ENCODE measurements at places on chromosomes 7 and 10.

DNA sequence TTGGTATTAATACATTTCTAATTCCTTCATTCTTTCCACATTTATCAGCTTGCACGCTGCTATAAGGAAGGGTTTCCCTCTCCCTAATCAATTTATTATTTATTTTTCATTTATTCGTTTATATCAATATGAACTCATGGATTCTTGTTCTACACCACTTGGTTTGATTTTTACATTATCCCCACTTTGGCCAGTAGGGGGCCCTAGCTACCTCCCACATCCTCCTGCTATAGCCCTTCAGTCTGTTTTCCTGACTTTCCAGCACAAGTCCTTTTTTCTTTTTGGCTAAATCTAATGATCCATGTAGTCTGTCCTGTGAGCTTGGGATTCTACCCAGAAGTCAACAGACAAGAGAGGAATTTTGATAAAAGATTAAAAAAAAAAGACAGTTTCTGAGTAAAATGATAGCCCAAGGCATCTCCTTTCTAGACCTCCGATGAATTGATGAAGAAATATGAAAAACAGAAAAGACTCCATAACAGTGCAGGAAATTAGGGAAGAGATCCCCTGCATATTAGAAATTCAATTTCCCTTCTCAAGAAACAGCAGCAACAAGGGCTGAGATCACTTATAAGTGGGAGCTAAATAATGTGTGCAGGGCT, 47.7 kb downstream of the LYZL2 start:
- DNase-seq, result no peak

DNA sequence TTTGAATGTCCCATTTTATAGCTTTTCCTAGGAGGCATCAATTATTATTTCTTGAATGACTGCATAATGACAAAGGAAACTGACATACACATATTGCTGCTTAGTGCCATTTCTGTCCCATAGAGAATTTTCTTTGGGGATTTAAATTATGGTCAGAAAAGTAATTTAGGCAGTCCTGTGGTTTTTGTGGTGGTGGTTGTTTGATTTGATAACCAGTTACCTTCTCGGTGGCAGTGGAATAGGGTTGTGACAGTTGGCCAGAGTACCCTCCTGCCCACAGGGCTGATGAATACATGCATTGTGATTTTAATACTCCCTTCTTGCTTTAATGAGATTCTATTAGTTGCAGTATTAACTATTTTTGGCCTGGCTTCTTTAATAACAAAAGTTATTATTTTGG, 6.6 kb upstream of the SGCE start:
- no peak for DNase-seq

DNA sequence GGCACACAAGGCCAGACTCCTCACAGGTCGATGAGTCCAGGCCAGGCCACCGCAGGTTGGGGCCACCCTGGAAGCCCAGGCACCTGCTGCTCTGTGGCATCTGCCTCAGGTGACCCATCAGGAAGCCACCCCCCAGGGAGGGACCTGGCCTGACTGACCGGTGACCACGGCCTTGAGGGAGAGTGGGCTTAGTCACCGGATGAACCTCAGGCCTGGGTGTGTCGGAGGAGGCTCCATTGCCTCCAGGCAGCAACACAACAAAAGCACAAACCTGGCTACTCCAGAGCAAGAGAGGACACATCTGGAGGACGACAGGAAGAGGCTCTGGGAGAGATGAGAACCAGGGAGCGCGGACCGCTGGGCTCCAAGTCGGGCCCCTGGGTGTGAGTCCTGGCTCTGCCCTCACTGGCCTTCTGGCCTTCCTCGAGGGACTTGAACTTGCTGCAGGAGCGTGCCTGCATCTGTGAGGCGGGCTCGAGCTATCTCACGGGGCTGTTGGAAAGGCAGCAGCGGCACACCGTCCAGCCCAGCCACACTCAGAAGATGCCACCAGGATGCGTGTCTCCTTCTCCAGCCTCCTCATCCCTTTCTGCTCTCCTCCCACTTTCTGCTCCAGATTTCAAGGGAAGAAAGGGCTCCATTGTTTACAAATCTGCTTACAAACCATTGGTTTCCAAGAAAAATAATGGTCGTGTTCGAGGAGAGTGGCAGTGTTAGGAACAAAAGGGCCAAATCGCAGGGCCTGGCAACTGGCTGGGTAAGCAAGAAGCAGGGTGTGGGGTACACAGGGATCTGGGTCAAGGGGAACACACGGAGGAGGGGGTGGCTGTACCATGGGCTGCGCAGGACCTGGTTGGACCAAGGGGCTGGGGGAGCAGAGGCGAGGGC, 152.9 kb downstream of the ADAM12 start:
- DNase-seq, result no peak

DNA sequence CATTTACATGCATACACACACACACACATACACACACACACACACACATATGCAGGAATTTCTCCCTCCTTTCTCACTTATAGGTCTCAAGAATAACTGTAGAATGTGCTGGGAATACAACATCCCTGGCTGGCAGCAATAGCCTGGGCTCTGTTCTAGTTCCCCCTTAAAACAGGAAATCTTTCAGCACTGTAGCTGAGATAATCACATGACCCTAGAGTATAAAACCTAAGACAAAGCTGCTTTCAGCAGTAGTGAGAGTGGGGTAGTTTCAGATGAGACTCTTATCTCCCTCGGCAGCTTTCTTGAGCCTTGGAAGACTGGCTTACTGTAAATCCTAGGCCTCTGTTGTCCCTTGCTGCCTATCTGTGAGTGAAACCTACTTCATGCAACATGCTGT, 137.4 kb upstream of the AKR1E2 start:
- DNase-seq, result no peak

DNA sequence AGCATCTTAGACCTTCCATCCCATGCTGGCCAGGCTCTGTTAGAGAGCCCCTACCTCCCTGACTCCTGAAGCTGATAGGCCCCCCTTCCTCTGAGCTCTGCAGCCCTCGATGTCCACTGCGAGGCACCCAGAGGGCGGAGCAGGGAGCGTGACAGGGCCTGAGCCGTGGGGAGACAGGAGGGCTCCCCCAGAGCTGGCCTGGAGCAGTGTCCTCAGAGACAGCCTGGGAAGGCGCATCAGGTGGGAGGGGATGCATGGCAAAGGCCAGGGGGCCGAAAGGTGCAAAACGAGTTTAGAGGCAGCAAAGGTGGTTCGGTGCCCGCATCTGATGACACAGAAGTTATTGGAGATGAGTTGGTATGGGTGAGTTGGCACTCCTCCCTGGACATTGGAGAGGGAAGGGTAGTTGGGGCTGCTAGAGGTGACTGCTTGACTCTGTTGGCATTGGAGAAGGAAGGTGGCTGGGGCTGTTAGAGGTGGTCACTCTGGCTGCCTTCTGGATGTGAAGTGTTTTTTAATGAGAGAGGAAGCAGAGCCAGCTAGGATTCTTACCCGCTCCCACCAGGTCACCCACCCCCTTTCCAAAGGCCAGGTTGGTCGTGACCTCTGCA, 53.1 kb downstream of the PRF1 start:
- no peak for DNase-seq

DNA sequence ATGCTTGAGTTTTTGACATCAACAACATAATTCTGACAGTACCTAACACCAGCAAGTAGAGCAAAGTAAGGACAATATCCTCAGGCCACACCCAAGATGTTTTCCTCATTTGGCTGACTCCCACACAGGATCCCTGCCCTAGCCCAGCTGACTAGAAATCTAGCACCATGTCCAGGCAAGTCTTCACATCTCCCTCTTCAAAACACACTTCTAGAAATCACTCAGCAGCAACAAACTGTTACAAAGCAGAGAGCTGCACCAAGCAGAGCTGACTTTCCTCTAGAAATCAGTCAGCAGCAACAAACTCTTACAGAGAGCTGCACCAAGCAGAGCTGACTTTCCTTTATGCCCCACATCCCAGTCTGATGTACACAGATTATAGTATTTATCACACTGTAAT, 7.7 kb downstream of the TMEM168 start:
- DNase-seq, result no peak

DNA sequence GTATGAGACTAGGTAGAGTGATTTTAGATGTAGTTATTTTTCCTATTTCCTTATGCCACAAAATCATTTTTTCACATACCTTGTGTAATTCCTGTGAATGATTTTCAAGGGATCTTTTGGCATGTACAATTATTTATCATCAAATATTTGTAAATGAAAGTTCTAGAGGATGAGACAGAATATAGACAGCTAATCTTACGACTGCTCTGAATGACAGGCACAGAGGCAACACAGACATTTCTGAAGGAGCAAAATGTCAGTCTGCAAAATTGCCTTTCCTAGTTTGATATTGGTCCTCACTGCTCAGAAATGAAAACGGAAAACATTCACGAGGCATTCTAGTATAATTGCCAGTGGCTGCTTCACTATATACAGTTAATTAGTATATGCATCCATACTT, 810.6 kb upstream of the C7orf33 start:
- no peak for DNase-seq

DNA sequence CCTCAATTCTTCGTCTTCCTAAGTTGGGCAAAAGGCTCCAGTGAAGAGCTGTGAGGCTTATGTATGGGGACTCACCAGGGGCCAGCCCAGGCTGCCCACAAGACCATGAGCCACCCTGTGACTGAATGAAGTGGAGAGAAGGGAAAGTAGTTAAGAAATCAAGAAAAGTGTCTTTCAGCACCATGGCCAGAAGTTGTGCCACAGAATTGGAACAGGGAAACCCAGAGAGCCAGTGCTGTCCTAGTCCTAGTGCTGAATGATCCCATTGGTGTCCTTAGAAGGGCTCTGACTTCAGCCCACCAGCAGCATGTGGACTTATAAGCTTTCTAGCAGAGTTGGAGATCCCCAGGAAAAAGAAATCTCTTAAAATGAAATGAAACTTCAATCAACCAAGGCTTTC, 37.0 kb upstream of the CCSER2 start:
- peak; percentile 30 for DNase-seq

- DNase-seq, result no peak
These were observed 142.0 kb downstream of the CCDC71L start for GRCh38 chr7:106518967-106519366.

- no peak for DNase-seq
These were observed 1.8 kb upstream of the IGF2BP3 start for GRCh38 chr7:23472046-23472445.

- no peak for DNase-seq
These were observed 662.0 kb upstream of the FOXK1 start for GRCh38 chr7:4020086-4020485.

DNA sequence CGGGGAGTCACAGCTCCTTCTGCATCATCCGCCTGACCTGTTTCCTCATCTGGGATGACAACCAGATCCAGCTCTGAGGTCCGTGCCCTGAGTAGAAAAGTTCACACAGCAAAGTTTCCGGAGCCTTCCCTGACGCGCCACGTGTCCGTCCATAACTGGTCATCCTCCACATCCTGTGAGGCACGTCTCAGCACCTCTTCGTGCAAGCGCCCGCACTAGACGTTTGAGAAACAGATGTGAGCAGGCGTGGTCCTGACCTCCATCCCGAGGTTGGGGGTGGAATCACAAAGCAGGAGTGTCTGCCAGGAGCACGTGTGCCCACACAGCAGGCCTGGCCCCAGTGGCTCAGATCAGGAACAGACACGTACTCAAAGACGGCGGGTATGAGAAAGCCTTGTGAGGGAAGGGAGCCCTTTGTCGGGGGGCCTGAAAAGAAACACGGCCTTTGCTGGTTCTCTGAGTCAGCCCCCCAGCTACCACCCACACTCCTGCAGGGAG, 520.8 kb downstream of the DNAJB6 start:
- DNase-seq, result no peak

DNA sequence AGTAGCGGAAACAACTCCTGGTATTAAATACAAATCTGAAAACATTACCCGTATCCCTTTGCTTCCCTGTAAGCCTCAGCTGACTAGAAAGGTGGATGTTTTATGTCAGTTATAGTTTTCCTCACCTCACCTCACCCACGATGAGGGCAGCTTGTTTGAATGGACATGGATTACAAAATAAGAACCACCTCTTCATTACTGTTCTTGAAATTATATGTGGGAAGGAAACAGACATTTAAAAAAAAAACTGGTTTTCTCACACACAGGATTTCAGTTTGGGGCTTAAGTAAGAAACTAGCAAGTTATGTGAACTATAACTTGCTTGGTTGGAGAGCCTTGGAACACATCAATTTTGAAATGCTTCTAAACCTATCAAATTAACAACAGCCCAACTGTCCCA, 232.9 kb upstream of the CCDC6 start:
- no peak for DNase-seq

- DNase-seq, result no peak
These were observed 20.0 kb upstream of the GATA3 start for GRCh38 chr10:8034466-8035005.

GRCh38 chr10:25565570-25565969, 368.5 kb upstream of the MYO3A start:
- no peak for DNase-seq

DNA sequence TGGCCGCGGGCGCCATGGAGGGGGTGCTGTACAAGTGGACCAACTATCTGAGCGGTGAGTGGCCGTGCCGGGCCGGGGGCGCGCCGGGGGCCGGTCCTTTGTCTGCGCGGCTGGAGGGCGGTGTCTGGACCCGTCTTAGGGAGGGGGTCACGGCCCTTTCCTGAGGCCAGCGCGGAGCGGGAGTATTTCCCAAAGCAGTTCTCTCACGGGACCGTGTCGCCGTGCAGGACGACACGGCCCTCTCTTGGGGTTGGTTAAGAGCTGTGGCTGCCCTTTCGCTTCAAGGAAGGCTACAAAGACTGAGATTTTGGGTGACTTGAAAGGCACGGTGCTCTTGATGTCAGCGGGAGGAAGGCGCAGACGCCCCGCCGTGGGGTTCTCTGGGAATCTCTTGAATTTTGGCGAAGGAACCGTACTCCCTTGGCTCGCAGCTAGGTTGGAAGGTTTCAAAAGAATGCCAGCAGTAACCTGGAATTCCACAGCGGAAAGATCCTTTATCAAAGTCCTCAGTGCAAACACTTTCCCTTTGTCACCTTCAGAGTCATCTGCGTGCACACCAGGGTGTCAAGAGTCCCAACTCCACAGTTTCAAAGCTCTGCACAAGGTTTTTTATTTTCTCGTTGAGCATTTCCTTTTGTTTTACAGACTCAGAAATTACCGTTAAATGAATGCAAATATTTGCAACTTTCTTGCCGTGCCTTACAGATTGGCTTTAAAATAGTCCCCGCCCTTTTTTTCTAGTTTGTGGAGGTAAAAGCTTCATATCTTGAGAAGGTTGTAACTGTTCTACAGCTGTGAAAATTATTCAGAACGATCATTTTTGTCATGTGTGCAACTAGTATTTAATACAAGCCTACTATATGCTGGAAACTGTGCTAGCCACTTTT, 780 bp downstream of the PLEKHA8 start:
- peak; percentile 79 for DNase-seq

- DNase-seq, result no peak
These were observed 1.5 kb upstream of the RALA start for GRCh38 chr7:39621784-39622411.

DNA sequence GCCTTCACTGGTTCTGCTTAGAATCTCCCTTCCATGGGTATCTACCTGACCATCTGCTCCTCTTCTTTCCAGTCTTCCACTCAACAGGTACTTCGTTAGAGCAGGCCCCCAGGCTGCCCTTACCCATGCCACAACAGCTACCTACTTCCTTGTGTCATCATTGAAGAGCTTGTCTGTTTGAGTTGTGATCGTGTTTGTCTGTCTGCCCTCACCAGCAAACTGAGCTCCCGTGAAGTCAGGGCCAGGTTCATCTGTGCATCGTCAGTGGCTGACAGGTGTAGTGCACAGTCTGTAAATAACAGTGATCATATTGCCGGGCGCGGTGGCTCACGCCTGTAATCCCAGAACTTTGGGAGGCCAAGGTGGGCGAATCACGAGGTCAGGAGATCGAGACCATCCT, 5.0 kb downstream of the NIPSNAP2 start:
- no peak for DNase-seq
